Transverse colon (tissue), 4 donors: ENCODE measurements at places on chromosomes 4 and X.

DNA sequence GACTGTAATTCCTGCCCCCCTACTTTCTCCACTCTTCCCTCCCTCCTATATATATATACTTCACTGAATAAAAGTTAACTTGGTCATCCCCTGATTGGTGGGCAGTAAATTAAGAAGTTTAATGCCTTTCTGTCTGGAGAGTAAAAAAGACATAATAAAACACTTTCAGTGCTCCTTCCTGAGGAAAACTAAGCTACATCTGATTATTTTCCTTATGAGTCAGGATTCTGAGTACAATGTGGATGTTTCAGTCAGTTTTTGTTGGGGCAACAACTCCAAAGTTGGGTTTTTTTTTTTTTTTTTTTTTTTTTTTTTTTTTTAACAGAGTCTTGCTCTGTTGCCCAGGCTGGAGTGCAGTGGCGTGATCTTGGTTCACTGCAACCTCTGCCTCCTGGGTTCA, 22.0 kb upstream of the SUPT20HL2 start:
- no peak for DNase-seq

DNA sequence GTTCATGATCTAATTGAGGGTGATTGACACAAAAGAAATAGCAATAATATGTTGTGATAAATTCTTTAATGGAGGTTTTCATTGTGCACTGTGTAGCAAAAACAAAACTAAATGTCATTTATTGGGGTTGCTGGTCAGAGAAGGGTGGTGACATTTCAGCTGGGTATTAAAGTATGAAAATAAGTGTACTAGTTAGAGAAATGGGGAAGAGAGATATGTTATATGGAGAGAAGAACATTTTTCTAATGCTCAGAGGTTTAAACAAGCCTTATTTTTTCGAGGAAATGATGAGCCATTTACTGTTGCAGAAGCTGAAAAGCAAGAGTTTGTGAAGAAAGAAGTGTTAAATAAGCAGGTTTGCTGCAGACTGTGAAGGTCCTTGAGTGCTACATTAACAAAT, 142.7 kb upstream of the PAQR3 start:
- no peak for DNase-seq

DNA sequence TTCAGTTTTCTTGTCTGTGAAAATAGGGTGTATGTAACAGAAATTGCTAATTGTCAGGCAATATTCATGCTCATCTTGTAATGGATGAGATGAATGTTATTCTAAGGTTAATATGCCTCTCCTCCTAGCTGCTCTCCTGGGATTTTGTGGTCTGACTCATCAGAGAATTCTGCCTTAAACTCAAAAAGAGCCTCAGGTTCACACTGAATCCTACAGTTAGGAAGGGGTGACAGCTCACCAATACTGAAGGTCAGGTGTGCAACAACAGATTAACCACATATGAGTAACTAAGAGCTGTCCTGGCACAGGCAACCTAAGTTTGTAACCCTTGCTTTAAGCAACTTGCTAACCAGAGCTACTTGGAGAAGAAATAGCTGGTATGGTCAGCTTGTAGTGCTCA, 197.7 kb downstream of the SPATA18 start:
- no peak for DNase-seq

DNA sequence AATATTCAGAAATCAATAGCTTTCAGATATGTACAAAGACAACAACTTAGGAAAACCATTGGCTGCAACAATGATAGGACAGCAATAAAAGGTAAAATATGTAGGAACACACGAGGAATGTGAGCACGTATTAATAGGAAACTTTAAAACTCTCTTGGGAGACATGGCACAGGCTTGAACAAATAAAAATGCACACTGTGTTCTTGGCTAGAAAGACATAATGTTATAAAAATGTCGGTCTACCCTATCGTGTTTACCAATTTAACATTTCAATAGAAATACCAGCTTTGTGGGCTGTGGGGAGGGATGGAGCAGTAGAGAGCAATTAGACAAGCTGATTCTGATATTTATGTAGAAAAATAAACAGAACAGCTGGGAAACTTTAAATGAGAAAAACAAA, 69.0 kb upstream of the FAM9B start:
- DNase-seq, result no peak

- no peak for DNase-seq
Measured at GRCh38 chr4:7500404-7500803, 65.7 kb upstream of the PSAPL1 start.

GRCh38 chr4:48636911-48637310, 143.2 kb downstream of the FRYL start:
- no peak for DNase-seq

GRCh38 chr4:184269879-184270430, 52.3 kb upstream of the ENPP6 start:
- no peak for DNase-seq

DNA sequence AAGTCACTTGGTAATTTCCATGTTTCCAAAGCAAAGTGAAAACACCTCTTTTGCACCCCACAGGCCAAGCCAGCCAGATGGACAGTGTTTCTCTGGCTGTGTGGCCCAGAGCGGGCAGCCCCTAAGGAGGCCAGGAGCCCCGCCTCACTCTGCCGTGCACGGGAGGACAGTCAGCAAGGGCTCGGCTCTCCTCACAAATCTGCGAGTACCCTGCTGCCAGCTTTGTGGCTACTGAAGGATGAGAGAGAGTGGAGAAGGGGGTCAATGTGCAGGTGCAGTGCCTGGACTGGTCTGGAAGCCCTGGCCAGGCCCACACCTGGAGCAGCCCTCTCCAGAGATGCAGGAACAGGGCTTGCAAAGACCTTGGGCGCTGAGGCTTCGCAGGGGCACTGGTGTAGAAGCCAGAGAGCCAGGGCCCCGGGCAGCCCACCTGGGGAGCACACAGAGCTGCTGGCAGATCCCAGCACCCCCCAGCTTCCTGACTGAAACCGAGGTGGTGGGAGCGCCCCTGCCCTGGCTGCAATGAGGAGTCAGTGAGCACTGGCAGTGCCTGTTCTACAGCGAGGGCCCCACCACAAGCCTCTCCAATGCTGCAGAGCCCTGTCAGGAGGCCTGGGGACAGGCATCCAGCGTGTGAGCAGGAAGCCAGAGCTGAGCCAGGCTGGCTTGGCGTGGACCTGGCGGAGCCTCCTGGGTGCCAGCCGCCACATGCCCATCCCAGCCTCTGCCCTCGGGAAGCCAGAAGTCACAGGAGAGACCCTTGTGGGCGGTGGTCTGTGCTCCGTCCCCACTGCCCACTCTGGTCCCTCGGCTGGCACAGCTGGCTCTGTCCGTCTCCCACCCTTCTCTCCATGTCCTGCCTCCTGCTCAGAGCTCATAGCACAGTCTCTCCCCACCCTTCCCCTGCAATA, 3.9 kb downstream of the SPON2 start:
- DNase-seq, result no peak

- DNase-seq, result no peak
Measured at GRCh38 chr4:13617801-13618200, 9.7 kb downstream of the BOD1L1 start.

- no peak for DNase-seq
Measured at GRCh38 chr4:180625653-180626052, 1617.5 kb upstream of the TENM3 start.

DNA sequence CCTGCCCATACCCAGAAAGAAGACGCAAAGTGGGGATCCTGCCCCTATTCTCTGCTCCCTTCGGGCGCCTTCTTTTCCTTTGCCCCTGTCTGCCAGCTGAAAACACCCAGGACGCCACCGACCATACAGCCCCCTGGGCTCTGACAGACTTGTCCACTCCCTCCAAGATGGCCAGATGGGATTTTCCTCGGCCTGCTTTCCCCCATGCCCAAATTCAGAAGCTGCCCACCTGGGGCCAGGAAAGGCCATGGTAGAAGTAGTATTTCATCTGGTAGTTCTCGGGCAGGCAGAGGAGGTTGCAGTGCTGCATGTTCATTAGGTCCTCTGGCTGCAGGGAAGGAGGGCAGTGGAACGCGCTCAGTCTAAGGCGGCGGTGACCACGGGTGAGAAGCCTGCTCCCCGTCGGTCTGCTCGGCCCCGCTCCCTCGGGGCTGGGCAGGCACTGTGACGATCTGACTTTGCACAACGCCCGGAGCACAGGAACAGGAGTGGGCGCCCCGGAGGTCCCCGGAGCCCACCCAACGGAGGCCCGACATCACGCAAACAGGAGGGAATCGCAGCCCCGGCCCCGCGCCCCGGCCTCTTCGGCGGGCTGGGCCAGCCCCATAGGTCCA, 582 bp downstream of the NAA10 start:
- DNase-seq, result no peak

DNA sequence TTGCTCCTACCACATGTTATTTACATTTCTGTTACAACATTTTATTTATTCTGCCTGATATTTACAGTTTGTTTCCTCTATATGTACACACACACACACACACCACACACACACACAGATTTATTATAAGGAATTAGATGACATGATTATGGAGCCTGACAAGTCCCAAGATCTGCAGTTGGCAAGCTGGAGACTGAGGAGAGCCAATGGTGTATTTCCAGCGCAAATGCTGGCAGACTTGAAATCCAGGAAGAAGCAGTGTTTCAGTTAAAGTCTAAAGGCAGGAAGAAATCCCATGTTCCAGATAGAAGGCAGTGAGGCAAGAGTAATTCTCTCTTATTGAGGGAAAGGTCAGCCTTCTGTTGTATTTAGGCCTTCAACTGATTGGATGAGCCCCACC, 1.8 kb upstream of the KLHL4 start:
- DNase-seq, result no peak
